ENCODE measurements at places on chromosomes 5 and 9.

DNA sequence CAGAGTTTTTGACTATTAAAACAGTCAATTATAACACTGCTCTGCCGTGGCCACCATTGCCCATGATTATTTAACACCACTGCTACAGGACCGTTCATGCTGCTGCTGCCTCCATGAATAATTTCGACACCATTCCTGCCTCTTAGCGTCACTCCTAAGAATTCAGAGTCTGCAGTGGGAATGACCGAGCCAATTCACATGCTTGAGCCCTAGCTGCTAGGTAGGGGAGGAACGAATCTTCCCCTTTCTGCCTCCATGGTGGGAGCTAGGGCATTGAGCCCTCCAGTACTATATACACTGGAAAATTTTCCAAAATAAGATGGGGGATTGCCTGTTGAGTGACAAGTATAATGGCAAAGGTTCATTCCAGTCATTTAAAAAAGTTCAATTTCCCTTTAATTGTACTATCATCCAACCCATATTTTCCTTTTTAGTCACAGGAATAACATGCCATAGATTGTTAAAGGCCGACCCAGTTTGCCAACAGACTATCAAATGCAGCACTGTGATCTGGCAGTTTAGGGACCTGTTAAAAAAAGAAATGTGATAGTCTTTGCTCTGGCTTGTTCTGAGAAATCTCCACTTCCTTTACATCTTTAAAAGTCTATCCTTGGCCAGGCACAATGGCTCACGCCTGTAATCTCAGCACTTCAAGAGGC, 13.5 kb upstream of the B4GALT1 start:
- peak; percentile 62 for DNase-seq

DNA sequence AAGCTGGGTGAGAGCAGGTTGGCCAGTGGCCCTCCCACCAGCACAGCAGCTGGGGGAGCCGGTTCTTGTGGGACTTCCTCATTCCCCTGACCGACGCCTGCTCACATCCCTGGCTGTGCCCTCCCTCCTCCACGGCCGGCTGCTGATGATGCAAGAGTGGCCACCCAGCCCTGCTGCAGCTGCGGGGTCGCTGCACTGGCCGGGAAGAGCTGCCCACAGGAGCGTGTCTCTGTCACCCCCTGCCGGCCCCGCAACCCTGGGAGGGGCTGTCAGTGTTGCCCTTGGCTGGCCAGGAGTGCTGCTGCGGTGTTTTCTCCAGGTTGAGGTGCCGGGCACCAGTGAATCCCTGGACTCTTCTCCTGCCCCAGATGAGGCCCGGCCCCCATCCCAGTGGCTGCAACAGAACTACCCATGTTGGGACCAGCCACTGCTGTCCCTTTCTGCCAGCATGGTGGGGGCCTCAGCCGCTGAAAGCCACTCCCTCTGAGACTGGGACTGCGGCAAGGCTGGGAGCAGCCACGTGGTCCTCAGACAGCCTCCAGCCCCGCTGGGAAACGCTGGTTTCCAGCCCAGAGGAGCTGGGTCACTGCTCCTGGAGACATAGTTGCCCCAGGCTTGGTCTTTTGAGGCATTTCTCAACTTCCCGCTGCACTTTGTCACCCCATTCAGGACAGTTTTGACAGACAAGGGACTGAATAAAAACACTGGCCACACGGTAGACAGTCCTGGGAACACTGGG, 739 bp downstream of the CARD9 start:
- DNase-seq, result peak; percentile 79

DNA sequence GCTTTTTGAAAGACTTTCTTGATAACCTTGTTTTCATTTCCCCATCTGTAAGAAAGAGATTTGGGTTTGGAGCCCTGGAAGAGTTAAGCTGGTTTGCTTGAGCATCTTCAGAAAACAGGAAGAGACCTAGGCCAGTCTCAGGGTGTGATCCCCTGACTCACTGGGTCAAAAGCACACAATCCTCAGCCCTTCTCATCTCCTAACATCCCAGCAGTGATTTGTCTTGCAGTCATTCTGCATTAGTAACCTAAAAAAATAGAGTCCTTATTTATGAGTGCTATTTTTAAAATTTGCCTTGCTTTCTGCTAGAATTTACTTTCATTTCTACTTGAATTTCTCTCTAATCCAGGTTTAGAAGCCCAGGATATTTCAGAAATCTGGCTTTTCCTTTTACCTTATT, 16.4 kb upstream of the ARSB start:
- peak; percentile 35 for DNase-seq

GRCh38 chr9:84772511-84772910, 103.0 kb downstream of the NTRK2 start:
- peak; percentile 3 for DNase-seq

DNA sequence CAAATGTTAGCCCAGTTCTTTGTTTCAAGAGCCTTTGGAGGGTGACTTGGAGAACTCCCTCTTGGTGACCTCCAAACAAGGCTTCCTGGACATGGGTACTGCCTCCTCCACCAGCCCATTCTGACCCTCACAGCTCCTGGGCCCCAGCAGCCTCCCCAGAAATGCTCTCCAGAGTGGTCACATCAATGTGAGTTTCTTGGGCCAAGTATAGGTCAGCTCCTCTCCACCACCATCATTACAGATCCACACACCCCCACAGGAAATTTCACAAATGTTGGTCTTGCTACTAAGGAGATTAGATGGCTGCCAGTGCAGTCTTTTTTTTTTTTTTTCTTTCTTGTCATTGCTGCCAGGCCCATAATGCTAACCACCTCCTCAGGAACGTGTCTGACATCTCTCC, 410.7 kb downstream of the DTWD2 start:
- no peak for DNase-seq

DNA sequence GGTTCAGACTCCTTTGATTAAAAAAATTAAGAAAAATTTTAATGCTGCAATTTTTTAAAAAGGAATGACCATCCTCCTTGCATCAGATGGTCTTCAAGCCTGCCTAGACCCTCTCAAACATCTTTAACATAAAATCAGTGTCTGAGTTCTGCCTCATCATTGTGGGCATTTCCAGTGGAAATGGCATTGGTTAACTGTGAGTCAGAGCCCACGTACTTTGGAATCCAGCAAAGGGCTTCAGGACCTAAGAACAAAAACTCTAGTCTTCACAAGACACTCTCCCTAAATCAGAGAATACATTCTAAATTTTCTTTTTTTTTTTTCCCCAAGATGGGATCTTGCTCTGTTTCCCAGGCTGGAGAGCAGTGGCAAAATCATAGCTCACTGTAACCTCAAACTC, 9.4 kb upstream of the C5orf15 start:
- peak; percentile 75 for DNase-seq

DNA sequence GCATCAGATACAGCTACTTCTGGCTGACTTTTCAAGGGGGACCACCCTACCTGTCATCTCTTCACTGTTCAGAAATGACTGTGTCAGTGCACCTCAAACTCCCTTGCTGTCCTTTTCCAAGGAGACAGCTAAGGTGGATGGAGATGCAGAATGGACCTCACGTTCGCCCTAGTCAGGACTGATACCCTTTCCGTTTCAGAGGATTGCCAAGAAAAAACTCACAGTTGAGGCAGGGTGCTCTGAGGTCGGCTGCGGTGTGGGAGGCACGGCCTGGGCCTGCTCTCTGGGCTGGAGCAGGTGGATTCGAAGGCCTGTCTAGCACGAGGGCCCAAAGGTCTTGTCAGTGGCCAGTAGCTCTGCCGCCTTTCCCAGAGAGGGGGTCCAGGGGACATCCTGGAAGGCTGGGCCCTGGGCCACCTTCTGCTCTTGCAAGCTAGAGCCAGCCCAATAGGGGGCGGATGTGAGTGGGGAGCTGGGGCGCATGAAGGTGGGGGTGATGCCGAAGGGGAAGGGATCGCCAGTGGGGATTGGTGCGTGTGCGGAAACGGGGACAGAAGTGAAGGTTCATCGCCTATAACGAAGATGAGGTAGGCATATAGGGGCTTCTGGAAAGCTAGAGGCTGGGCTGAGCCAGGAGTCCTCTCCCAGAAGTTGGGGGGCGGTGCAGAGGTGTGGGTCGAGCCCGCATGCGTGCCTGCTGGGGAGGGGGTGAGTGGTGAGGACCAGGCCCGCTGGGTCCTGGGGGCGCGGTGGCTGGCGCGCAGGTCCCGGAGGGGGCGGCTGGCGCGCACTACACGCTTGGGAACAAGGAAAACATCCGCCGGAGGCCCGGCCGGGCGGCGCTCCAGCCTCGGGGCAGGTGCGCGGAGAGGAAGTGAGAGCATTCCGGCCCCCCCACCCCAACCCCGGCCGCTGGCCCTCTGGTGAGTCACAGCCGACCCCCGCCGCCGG, 2.5 kb upstream of the MSMP start:
- no peak for DNase-seq

DNA sequence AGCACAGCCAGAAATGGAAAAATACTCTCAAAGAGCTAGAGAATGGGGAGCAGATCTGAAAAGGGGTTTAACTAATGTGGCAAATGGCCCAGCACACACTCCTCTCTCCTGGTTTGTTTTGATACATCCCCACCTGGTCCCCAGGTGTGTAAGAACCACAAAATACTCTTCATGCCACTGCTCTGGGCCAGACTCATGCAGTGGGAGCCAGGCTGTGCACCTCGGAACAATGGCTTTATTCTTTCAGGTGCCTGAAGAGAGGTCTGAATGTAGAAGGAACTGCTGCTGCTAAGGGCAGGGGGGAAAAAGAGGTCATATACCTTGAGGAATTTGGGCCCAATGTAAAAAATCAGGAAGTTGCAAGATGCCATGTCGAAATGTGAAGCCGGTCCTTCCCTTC, 123.9 kb upstream of the ADAMTSL1 start:
- DNase-seq, result no peak
